IMR-90 (cell line): ENCODE measurements at places on chromosomes 2 and 18. TPM values are rescaled to one million over a fixed set of nuclear protein-coding genes. Genes with fewer than 3 reads are reported as not detected.

DNA sequence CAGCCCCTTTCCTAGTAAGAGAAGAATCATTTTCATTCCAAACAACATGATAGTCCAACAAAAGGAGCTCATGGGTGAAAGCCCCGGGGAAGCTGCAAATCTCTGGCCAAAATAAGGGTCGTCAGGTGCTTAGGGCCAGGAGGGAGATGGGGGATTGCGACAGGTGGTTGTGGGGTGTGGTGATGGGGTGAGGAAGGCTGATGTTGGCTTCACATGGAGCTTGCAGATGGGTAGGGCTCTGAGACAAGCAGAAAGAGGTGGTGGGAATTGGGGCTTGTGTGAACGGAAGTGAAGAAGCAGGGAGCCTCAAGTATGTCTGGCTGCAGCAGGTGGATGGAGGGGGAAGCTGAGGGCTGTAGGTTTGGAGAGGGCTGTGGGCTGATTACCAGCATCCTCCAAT, 126.1 kb downstream of the CLIP4 start:
- no peak for DNase-seq

GRCh38 chr2:48600204-48600813, 17.3 kb upstream of the GTF2A1L start:
- peak; percentile 67 for DNase-seq

GRCh38 chr18:3451183-3451988, 1.4 kb downstream of the TGIF1 start:
- DNase-seq: peak; percentile 89

GRCh38 chr2:55140316-55141219, 90.3 kb upstream of the RTN4 start:
- DNase-seq: no peak

DNA sequence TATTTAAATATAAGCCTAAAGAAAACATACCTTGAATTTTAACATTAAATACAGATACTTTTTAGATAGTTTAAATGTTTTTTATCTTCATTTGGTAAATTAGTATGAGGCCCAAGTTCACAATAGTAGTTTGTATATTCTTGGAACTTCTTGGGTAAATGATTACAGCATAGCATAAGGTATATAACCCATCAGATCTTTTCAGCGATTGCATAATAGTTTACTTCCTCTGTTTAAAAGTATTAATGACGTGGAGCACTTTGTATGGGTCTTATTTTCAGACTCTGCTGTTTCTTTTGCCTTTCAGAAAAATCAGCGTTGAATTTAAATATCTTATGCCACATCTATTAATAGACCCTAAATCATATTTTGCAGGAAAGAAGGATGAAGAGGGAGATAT, 60.2 kb downstream of the CHRNA1 start:
- DNase-seq: no peak

Gene SPDYA
- total RNA-seq: not detected in 2 replicates

Gene RUFY4
- not detected in 2 replicates for total RNA-seq

Gene KYNU
- total RNA-seq: 2.2 and 2.9 TPM in 2 replicates
